ENCODE measurements at places on chromosomes 3 and 15. TPM values are rescaled to one million over a fixed set of nuclear protein-coding genes. Genes with fewer than 3 reads are reported as not detected.

DNA sequence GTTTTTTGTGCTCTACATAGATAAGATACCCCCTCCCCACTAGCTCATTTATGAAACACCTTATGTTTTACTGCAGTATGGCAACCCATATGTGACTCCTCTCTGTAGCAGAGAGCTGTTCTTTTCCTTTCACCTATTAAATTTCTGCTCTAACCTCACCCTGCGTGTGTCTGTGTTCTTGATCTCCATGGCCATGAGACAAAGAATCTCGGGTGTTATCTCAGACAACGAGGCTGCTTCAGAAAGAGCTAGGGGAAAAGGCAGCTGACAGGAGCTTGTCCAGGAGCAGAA lies 18.0 kb downstream of the CCR8 start:
- DNase-seq: no peak

The TRAIP gene
- 2.5 TPM for total RNA-seq

The PPM1L gene
- 63.9 TPM for total RNA-seq

DNA sequence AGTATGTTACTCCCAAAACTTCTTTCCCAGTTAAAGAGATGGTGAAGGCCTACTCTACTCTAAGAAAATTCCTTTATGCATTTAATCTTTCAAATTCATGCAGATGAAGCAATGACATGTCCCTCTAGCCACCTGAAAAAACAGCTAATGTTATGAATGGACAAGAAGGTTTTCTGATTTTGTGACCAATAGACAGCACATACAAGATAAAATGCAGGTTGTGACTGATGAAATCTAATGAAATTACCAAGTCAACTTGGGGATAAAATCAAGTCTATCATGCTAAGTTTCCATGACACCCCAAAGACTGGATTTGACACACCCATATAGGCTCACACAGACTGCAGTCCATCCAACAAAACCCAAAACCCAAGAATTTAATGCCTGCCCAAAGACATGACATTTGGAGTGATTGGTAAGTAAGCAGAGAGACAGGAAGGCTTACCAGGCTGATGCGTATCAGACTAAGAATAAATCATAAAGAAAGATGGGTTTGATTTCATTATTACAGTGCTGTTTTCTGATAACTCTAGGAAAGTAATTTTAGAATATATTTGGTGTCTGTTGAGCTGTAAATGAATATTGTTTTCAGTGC lies 26.4 kb downstream of the CD47 start:
- no peak for DNase-seq

GRCh38 chr3:37511463-37511920 lies 337.1 kb upstream of the LRRFIP2 start:
- no peak for DNase-seq

The B3GALNT1 gene
- 51.8 TPM for total RNA-seq

DNA sequence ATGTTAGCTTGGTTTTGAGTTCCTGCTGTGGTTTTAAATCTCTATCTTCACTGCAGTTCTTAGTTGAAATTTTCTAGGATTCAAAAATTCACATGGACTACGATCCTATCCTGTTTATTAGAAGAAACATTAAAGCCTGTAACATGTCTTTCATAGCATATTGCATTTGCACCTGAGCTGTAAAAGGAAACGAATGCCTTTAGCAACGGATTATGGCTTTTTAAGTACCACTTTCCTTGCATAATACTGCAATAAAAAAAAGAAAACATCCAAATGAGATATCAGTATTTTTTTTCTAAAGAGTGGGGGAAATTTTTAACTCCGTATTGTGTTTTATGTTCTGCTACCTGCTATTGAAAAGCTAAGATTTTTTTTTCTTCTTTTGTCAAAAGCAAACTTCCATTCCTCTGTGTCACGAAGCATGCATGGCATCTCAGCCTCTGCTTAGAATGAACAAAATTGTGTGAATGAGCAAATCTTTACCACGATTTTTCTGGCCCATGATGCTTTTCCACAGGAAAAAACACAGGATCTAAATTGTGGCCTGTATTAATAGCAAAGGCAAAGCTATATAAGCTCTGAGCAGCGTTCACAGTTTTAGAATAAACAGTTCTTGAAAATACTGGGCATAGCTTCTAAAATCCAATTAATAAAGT lies 110.0 kb upstream of the CDIN1 start:
- DNase-seq: no peak

The GCSAM gene
- total RNA-seq: not detected

DNA sequence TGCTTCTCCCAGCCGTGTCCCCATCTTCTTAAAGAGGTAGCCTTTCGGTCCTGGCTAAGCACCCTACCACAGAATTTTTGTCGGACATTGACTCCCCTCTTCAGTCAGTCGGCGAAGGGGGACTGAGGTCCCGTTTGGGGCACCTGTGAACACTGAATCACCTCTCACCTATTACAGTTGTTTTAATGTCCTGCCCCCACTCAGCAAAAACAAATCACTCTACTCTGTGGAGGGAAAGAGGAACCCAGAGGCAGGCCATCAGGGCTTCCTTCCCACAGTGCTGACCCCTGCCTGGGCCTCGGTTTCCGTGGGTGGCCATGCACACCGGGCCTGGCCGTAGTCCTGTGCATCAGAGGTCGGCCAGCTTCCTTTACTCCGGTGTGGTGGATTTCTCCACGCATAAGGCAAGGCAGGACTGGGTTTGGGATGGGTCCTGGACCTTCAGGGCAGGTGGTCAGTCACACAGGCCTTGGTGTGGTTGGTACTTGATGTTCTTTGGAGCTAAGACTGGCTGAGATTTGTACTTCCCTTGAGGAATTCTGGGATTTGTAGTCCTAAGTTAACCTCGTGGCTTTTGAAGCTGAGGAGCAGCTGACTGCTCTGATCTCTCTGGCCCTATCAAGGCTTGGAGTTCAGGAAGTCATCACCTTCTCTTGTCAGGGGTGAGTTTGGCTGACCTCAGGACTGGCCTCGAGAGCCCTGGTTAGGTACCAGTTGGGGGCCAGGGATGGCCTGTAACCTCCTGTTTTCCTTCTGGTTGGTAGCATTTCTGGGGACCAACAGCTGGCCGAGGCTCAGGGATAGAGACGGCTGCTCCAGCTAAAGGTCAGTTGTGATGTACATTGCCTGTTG lies 627 bp upstream of the FAM131A start:
- DNase-seq: peak; percentile 27

- DNase-seq: no peak
These were observed 12.2 kb upstream of the SACM1L start for GRCh38 chr3:45677033-45677446.

GRCh38 chr3:41141433-41142167 lies 57.7 kb upstream of the CTNNB1 start:
- no peak for DNase-seq

DNA sequence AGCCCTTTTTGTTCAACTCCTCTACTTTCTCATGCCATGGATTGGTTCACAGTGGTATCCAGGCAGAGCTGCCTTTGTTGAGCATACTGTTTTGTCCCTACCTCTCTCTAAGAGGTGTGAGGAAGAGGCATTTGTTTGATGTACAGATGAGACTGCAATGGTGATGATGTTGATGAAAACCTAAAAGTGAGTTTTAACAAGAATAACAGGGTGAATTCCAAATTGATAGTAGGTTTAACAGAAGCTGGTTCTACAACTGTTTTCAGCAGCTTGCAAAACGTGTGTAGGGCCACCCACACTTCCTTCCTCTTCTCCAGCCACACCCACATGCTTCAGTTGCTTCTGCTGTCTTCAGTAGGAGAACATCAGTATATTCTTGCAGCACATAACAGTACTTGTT lies 10.2 kb downstream of the SNRK start:
- DNase-seq: no peak

- no peak for DNase-seq
These were observed 15.8 kb upstream of the THBS1 start for GRCh38 chr15:39564972-39565665.

The MBD4 gene
- total RNA-seq: 20.2 TPM

The LMAN1L gene
- 21.9 TPM for total RNA-seq

GRCh38 chr3:194574639-194575483 lies 58.4 kb downstream of the TMEM44 start:
- DNase-seq: no peak

GRCh38 chr3:39879581-39879980 lies 70.2 kb downstream of the MYRIP start:
- DNase-seq: no peak

- no peak for DNase-seq
These were observed 14.7 kb upstream of the SECISBP2L start for GRCh38 chr15:49060710-49061495.

DNA sequence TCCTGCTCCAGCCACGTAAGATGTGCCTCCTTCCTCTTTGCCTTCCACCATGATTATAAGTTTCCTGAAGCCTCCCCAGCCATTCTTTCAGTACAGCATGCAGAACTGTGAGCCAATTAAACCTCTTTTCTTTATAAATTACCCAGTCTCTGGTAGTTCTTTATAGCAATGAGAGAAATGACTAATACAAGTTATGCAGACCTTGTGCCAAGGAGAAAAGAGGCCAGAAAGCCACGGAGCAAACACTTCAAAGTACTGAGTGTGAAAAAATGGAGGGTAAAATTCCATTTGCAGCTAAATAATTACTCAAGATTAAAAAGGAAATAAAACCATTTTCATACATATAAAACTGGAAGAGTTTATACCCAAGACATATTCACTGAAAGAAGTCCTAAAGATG lies 213.6 kb upstream of the LINGO1 start:
- DNase-seq: no peak

GRCh38 chr15:43316016-43316970 lies 14.1 kb downstream of the LCMT2 start:
- DNase-seq: no peak

The GPR62 gene
- total RNA-seq: 0.22 TPM

The MCF2L2 gene
- total RNA-seq: 0.22 TPM

The DISP2 gene
- total RNA-seq: 3.9 TPM

DNA sequence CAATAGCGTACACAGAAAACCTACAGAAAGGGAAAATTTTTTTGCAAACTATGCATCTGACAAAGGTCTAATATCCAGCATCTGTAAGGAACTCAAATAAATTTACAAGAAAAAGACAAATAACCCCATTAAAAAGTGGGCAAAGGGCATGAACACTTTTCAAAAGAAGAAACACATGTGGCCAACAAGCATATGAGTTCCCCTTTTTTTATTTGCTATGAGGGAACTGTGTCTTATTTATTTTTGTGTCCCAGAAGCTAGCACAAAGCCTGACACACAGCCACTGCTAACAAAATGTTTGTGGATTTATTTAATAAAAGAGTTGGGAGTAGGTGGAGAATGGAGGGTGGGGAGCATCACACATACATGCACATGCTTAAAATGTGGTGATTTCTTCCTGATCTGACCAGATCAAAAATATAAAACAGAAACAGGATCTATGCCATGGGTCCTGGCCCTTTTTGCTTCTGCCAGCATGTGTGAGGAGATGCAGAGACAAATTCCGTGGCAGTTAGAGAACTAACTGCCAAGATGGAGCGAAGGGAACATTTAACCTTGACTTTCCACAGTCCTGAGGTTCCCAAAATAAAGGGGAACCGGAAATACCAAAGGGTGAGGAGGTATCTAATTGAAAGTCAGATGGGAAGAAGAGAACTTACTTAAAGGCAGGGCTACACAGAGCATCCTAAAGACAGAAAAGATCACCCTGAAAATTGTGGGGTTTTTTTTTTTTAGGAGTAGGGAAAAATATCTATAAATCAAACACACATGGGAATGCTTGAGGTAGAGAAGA lies at the start of gene TMEM202:
TMEM202 (plus strand) TSS at position 510 of the 793 bp plus-strand sequence; CDS start at position 532, 22 bp downstream.
- no peak for DNase-seq

DNA sequence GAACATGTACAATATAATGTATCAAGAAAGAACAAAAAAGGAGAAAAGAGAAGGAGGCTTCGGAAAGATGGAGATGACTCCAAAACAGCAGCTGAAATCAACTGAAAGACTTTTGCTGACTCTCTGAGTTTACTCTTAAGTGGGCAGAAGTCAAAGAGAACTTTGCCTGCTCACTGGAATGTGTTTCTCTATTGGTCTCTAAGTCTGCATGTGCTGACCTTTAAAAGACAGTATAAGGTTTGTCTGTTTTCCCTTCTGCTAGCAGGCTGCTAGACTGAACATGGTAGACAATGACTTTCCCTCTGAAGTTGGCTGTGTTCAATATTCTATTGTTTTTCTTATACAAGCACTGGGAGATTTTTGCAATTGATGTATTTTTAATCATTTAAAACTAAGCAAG lies 7.2 kb upstream of the MAP4 start:
- no peak for DNase-seq

DNA sequence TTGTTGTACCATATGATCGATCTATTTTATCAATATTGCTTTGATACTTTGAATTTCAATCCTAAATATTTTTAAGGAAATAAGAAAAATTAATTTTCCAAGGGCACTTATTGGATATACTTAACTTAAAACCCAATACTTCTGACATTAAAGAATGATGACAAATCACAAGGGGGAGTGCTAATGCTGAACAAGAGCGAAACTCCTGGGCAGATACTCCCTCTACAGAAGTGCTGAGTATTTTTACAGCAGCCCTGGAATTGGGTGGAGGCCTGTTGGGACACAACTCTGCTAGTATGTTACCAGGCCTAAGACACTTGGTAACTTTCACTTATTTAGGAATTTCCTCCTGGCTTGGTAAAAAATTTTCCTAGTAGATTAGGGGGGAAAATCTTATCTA lies 46.2 kb downstream of the DENND6A start:
- no peak for DNase-seq

GRCh38 chr15:45326741-45327140 lies 51.6 kb downstream of the GATM start:
- no peak for DNase-seq

GRCh38 chr3:101676216-101676764 lies 642 bp downstream of the ZBTB11 start:
- DNase-seq: peak; percentile 97

- no peak for DNase-seq
These were observed 41.7 kb downstream of the ARIH1 start for GRCh38 chr15:72515591-72516389.

DNA sequence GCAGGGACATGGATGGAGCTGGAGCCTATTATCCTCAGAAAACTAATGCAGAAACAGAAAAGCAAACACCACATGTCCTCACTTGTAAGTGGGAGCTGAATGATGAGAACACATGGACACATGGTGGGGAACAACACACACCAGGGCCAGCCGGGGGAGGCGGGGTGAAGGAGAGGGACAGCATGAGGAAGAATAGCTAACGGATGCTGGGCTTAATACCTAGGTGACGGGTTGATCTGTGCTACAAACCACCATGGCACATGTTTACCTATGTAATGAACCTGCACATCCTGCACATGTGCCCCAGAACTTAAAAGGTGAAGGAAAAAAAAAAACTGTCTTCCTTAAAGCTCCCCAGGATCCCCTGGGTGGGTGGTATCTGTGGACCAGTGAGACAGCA lies 87.1 kb downstream of the ADAMTS17 start:
- no peak for DNase-seq
